Chondrocyte (in vitro differentiated cells): ENCODE measurements at places on chromosomes 7 and 10. TPM values are rescaled to one million over a fixed set of nuclear protein-coding genes. Genes with fewer than 3 reads are reported as not detected.

WIPF3 gene
- 0.10 to 0.65 TPM (median 0.51 TPM) in 3 replicates for total RNA-seq

GRM8 gene
- not detected in 3 replicates for total RNA-seq

AIMP2 gene
- total RNA-seq: 31.6 to 49.8 TPM (median 49.7 TPM) in 3 replicates

TMEM176B gene
- 0.36 to 0.37 TPM in 2 of 3 replicates, not detected in the other for total RNA-seq

SPDYE2 gene
- not detected in 3 replicates for total RNA-seq

EGR2 gene
- total RNA-seq: 11.7 to 17.8 TPM (median 11.9 TPM) in 3 replicates

HUS1 gene
- 29.0 to 31.1 TPM (median 30.6 TPM) in 3 replicates for total RNA-seq

CALHM2 gene
- 1.3 to 10.9 TPM (median 9.9 TPM) in 3 replicates for total RNA-seq

RPEL1 gene
- total RNA-seq: not detected in 3 replicates

BEND7 gene
- total RNA-seq: 9.7 to 15.8 TPM (median 12.3 TPM) in 3 replicates

FBXL13 gene
- 0.45 to 0.97 TPM (median 0.48 TPM) in 3 replicates for total RNA-seq

CACNB2 gene
- 0.10 to 0.38 TPM (median 0.25 TPM) in 3 replicates for total RNA-seq

NIPSNAP2 gene
- total RNA-seq: 37.3 to 43.4 TPM (median 43.0 TPM) in 3 replicates

SUPV3L1 gene
- total RNA-seq: 24.1 to 28.6 TPM (median 27.4 TPM) in 3 replicates

ACSL5 gene
- 0.15 to 0.53 TPM (median 0.27 TPM) in 3 replicates for total RNA-seq

SEMA3D gene
- 1.4 to 7.0 TPM (median 2.0 TPM) in 3 replicates for total RNA-seq

GIMAP1 gene
- not detected in 3 replicates for total RNA-seq

ZNF503 gene
- 12.3 to 26.0 TPM (median 24.8 TPM) in 3 replicates for total RNA-seq

CUEDC2 gene
- 55.1 to 64.3 TPM (median 57.7 TPM) in 3 replicates for total RNA-seq

WDFY4 gene
- not detected in 3 replicates for total RNA-seq

ZCCHC24 gene
- 37.4 to 45.1 TPM (median 43.8 TPM) in 3 replicates for total RNA-seq

SLC13A4 gene
- not detected in 3 replicates for total RNA-seq

TACR2 gene
- not detected in 3 replicates for total RNA-seq

PRLHR gene
- total RNA-seq: not detected in 3 replicates

NCF1 gene
- not detected in 3 replicates for total RNA-seq

DENND2A gene
- 6.5 to 16.3 TPM (median 16.0 TPM) in 3 replicates for total RNA-seq

OGDHL gene
- 0.36 to 0.45 TPM (median 0.44 TPM) in 3 replicates for total RNA-seq

PKD1L1 gene
- total RNA-seq: 0.15 to 0.25 TPM (median 0.23 TPM) in 3 replicates

GPR85 gene
- total RNA-seq: 0.40 to 0.90 TPM (median 0.63 TPM) in 3 replicates

NUDT13 gene
- 1.7 to 2.2 TPM (median 2.0 TPM) in 3 replicates for total RNA-seq

HGF gene
- 3.4 to 20.6 TPM (median 3.7 TPM) in 3 replicates for total RNA-seq

COBL gene
- total RNA-seq: 0.17 TPM in 1 of 3 replicates, not detected in the others

TMEM270 gene
- total RNA-seq: 0.25 TPM in 1 of 3 replicates, not detected in the others

ATXN7L1 gene
- 6.4 to 8.8 TPM (median 6.5 TPM) in 3 replicates for total RNA-seq

COL17A1 gene
- not detected in 3 replicates for total RNA-seq

NACAD gene
- total RNA-seq: 12.4 to 21.9 TPM (median 19.0 TPM) in 3 replicates

TMEM236 gene
- 0.07 to 0.23 TPM (median 0.22 TPM) in 3 replicates for total RNA-seq

SCIN gene
- total RNA-seq: 0.65 to 2.6 TPM (median 0.82 TPM) in 3 replicates

ELFN1 gene
- total RNA-seq: 0.65 to 0.72 TPM (median 0.68 TPM) in 3 replicates

SOSTDC1 gene
- not detected in 3 replicates for total RNA-seq

ADCK2 gene
- total RNA-seq: 23.6 to 28.0 TPM (median 26.9 TPM) in 3 replicates

PRSS37 gene
- total RNA-seq: not detected in 3 replicates

MKX gene
- total RNA-seq: 19.2 to 28.8 TPM (median 22.1 TPM) in 3 replicates

KIF5B gene
- 134 to 147 TPM (median 146 TPM) in 3 replicates for total RNA-seq

ASB15 gene
- not detected in 3 replicates for total RNA-seq

IGF2BP3 gene
- 47.9 to 55.4 TPM (median 53.0 TPM) in 3 replicates for total RNA-seq

SSC4D gene
- 0.97 to 1.2 TPM (median 1.1 TPM) in 3 replicates for total RNA-seq

LMOD2 gene
- not detected in 3 replicates for total RNA-seq

ELMO1 gene
- 0.33 to 0.60 TPM (median 0.42 TPM) in 3 replicates for total RNA-seq

SLC13A1 gene
- not detected in 3 replicates for total RNA-seq
